ENCODE measurements at places on chromosomes 7 and 10. TPM values are rescaled to one million over a fixed set of nuclear protein-coding genes. Genes with fewer than 3 reads are reported as not detected.

GRCh38 chr10:42691361-42692120 lies 53.2 kb upstream of the ZNF33B start:
- DNase-seq = peak; percentile 27

Gene MAP3K8
- 3.5 TPM for total RNA-seq

GRCh38 chr7:4845740-4846142 lies 16.1 kb downstream of the PAPOLB start:
- DNase-seq = peak; percentile 83

DNA sequence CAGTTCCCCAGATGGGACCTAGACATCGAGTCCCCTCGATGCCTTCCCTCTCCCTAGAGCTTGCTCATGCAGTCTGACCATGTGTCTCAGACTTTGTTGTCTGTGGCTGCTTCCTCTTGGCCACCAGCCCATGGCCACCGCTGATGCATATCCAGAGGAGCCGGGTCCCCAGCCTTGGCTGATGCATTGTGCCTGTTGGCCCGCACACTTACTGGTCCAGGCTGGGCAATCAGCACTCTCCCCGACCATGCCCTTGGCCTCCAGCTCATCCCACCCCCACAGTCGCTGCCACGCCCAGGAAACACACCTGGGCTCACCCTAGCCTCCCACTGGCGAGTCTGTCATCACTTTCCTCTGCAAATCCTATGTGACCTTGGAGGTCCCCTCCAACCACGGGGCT lies 10.1 kb downstream of the NPC1L1 start:
- no peak for DNase-seq

GRCh38 chr7:11327633-11328032 lies 354.0 kb downstream of the PHF14 start:
- DNase-seq = no peak

- no peak for DNase-seq
These were observed 5.2 kb upstream of the NPSR1 start for GRCh38 chr7:34652809-34653208.

GRCh38 chr7:158702196-158702595 lies 2.4 kb downstream of the NCAPG2 start:
- DNase-seq = peak; percentile 66

DNA sequence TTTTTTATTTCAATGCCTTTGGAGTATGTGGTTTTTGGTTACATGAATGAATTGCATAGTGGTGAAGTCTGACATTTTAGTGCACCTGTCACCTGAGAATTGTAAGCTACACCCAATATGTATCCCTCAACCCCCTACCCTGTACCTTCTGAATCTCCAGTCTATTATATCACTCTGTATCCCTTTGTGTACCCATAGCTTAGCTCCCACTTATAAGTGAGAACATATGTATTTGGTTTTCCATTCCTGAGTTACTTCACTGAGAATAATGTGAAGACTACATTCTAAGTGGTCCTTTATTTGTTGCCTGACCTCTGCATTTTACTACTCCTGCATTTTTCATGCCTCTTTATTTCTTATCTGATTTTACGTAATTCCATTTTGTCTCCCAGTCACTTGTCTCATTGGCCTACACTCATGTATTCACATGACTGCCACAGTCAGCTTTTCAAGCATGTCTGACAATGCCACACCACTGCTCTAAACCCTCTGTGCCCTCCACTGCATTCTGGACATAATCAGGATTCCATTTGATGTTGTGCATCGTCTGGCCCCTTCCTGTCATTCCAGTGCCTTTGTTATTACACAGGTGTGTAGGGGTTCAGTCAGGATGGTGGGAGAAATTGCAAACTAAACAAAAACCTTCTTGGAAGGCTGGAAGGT lies 1325.5 kb downstream of the XPNPEP1 start:
- DNase-seq = peak; percentile 28

DNA sequence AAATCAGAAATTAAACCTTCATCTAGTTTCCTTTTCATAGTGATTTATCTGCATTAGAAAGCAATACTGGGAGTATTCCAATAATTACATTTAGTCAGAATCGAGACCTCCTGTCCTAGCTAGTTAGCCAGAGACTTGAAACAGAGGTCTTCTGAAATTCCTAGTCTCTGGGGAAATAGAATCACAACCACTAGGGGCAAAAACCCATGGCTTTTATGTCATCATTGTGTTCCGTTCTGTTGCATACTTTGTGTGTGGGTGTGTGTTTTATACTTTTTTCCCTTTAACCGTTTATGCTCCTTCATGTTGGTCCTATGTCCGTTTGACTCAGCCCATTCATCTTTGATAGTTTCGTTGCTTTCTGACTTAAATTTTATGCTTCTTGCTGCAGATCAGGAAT lies 79.8 kb downstream of the RALA start:
- DNase-seq = no peak

DNA sequence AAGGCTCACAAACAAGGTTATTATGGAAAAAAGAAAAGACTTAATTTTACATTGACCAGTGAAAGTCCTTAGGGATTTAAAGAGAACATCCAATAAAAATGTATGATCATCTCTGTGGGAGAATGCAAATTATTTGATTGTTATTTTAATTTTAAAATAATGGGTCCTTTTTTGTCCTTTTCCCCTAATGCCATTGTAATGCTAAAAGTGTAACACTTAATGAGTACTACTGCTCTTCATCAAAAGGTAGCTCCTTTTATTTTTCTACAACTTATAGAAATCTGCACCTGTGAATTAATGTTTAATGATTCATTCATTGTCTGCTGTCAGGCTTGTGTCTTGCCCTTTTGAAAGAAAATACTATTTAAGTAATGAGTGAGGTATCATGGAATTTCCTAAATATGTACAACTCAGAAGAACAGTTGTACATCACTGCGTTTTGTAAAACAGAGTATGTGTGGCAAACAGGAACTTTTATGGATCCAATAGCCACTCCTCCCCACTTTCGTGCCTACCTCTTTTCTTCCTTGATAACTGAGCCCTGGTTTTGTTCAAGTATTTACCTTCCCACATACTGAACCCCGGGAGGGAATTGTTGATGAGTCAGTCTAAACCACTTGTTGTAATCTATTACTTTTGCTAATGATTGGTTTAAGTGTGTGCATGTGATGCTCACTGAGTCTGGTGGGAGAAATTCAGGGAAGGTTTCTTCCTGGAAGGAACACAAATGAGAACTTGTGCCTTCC lies 19.9 kb upstream of the TRUB1 start:
- no peak for DNase-seq

Gene YAE1
- 28.8 TPM for total RNA-seq

Gene HKDC1
- not detected for total RNA-seq

Gene GPR37
- total RNA-seq = 1.6 TPM

Gene ANAPC16
- 66.6 TPM for total RNA-seq

DNA sequence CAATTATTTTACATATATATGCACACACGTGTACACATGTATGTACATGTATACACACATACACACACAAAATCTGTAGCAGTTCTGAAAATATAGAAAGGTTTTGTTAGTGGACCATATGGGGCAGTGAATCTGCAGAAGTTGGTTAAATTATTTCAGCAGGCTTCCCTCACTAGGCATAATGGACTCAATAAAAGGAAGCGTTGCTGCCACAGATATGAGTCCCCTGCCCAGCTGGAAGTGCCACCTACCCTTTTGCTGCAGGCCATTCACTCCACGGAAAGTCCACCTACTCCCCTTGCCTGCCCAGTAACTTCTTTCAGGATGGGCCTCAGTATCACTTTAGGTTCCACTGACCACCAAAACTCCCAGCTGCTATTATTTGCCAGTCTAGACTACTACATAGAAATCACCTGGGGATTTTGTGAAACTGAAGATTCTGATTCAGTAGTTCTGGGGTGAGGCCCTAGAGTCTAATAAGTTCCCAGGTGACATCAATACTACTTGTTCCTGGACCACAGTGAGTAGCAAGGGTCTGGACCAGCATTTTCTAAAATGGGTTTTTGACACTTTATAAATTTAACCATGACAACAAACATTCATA lies 29.3 kb upstream of the CROT start:
- DNase-seq = no peak

Gene ANXA8L1
- total RNA-seq = not detected

Gene GIMAP8
- not detected for total RNA-seq

Gene RAPGEF5
- 13.3 TPM for total RNA-seq

GRCh38 chr10:114288424-114289095 lies 49.5 kb downstream of the VWA2 start:
- DNase-seq = no peak

DNA sequence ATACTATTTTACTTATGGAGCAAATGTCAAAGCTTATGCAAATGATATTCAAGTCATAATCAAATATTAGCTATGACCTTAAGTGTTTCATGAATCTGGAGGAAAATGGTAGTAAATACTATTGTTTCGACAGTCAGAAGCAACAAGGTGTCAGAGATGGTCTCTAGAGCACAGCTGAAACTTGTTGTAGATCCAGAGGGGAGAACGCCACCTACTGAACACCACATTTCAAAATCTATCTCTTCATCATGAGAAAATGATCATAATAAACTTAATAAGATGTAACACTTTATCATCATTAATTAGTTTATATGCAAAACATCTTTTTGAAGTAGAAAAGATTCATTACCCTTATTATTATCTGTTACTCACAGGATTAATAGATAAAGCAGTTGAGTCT lies 418.7 kb downstream of the GATA3 start:
- DNase-seq = no peak

DNA sequence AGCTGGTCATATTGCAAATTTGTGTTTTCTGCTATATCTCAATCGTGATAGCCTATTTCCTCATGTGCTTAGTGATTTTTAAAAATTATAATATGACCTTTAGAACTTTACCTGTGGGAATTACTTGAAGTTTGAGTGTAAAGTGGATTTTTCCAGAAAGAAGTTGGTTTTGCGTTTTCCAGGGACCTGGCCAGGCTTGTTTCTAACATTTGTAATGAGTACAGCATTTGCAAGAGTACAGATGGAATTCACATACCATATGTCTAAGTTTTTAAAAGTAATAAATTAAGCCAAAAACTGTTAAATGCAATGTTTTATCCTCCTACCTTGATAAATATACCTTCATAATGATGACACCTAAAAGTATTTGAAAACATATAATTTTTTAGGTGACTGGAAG lies 443.2 kb downstream of the REEP3 start:
- DNase-seq = no peak

DNA sequence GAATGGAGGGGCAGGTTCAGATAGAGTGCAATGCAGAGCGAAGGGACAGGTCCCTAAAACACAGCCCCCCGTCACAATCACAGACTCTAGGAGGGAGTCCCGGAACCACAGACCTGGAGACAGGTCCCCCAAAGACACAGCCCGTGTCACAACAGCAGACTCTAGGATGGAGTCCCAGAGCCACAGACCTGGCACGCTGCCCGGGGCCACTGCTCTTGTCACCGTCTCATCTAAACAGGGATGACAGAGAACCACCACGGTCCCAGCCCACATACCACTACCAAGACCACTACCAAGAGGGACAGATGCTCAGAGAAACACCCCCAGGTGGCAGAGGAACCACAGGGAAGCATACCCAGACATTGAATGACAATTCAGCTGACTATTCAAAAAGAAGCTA lies 183.9 kb downstream of the TCERG1L start:
- DNase-seq = no peak

- no peak for DNase-seq
These were observed 113.5 kb upstream of the CTTNBP2 start for GRCh38 chr7:117986645-117987269.
